ENCODE measurements at places on chromosomes 12 and 14.

DNA sequence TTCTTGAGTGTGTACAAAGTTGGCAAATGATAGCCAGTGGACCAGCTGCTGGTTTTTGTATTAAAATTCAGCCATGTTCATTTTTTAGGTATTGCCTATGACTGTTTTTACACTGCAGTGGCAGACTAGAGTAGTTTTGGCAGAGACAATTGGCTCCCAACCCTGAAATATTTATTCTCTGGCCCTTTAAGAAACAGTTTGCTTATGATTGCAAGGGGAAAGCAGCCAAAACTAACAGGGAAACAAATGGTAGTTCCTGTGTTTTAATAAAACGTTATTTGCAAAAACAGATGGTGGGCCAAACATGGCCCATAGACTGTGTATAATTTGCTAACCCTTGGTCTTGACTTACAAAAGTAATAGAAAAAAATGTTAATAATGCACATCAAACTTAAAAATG lies 110.2 kb downstream of the ALX1 start:
- DNase-seq: no peak

- no peak for DNase-seq
Observed at GRCh38 chr12:104768033-104768432, 190.1 kb downstream of the SLC41A2 start.

- no peak for DNase-seq
Observed at GRCh38 chr14:95196268-95196667, 38.9 kb upstream of the DICER1 start.

DNA sequence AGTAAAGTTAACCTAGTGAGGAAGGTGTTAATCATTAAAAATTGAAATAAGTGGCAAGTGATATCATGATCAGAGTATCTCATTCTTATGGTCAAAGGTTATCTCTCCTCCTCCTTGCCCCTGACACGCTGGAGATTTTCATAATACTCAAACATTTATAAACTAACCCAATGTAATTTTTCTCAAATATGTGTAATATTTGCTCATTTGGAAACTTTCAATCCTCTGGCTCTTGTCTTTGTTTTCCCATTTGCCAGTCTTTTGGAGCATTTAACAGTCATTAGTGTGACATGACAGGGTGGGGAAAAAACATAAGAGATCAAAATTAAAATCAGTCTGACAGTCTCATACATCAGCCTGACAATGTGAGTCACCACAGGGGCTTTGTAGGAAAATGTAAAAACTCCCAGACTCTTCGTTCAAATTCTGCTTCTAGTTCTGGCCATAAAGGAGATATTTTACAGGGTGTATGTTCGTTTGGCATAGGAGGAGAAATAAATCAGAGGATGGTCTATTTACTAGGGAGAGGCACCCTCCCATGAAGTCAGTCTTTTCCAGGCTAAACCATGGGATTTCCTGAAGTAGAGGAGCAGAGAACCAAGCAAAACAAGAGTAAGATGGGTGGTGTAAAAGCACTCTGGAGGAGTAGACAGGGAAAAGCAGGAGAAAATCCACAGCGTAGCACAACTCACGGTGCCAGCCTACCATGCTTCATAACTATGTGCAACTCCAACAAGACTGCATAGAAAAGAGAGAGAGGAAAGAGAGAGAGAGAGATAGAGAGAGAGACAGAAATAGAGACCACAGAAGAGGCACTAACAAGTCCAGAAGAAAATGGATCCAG lies 369.2 kb upstream of the PDE3A start:
- DNase-seq: no peak

DNA sequence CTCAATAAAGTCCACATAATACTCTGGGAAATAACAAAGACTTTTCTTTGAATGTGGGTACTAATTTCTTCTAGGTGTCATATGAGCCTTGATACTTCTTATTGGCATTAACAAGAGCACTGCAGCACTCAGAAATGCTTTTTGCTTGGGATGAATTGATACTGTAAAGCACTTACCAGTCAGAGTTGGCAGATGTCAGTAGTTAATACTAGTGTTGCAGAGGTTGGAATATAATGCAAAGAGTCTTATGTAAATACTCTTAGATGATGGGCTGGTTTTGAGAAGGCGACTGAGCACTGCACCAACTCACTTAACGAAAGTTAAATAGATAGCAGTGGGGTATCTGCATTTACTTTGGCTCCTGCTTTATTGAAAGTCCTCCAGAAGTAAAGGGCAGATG lies 25.6 kb upstream of the MBIP start:
- DNase-seq: no peak

- no peak for DNase-seq
Observed at GRCh38 chr12:129964826-129965457, 61.1 kb upstream of the TMEM132D start.

GRCh38 chr12:122793685-122794106 lies 19.3 kb downstream of the CCDC62 start:
- DNase-seq: peak; percentile 31

- no peak for DNase-seq
Observed at GRCh38 chr14:53570411-53571387, 385.9 kb downstream of the BMP4 start.

DNA sequence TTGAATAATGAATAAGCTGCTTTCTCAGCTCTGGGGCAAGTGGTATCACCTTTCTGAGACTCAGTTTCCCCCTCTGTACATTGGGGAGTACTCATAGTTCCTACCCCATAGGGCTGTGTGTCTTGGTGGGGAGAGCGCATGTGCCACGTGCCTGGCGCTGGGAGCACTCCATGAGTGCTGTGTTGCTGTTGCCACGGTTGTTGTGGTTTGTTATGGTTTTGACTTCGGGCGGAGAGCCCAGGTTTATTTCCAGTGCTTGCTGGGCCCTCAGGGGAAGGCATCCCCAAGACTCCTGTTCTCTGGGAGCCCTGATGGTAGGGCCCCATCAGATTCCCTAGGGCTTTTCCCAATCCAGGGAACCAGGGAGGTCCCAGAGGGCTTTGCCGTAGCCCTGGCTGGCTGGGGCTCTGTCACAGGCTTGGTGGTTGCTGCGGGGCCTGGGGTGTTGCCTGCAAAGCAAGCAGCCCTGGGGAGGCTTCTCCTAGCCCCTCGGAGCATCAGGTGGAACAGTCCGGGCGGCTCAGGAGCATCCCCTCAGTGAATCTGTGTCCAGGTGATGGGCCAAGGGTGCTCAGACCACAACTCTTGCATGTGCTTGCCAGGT lies 18.6 kb downstream of the SH2B3 start:
- no peak for DNase-seq

DNA sequence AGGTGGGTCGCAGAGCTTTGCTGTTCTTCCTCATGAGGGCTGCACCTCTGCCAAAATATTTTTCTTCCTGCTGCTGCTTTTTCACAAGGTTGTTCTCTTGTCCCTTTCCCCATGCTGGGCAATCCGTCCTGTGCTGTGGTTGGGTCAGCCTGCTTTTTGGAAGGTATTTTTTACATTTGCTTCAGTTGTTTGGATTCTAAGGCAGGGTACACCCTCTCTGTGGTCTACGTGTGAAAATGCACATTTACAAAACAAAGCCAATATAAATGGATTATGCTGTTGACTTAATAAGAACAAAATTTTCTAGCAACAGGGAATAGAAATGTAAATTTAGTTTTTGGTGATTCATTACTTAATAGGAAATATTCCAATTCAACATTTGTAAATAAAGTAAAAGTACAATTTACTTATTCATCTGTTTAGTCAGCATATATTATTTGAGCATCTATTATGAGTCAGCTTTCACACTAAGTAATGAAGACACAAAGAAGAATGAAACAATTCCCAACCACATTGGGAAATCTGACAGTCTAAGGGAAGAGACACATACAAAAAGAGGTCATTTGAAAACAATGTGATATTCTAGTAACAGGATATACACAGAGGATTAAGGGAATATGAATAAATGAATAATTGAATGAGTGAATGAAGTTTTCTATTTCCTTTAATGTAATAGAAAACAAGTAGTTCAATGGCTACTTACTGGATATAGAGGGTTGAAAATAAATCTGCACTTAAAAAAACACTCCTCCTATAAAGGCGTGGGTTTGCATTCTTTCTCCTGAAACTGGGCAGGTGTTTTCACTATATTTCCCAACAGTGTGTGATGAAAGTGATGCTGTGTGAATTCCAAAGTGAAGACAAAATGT lies 94.6 kb upstream of the PRICKLE1 start:
- DNase-seq: no peak

GRCh38 chr12:106917503-106917902 lies 38.2 kb upstream of the TMEM263 start:
- no peak for DNase-seq

DNA sequence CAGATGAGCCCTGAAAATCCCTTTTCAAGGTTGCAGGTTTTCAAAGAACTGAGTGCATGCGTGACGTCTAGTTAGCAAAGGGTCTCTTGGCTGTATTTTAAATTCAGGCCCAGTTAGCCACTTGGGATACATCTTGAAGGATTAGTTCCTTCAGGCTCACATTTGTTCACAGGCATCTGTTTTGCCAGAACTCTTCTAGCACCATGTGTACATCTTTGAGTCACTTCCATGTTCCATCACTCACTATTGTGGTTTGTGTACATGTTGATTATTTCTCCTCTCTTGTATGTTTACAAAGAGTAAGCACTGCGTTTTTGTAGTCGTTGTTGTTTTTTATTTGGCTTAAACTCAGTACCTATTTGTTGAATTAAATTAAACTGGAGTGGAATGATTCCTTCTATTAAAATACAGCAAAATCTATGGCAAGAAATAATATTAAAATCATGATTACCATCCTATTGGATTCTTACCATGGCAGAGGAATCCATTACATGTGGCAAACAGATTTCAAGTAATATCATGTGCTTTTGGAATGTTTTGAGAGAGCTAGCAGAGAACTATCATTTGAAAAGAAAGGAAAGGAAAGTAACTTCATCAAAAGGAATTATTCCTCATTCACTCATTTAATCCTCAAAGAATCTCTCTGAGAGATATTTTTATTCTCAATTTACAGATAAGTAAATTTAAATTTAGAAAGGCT lies 438.9 kb upstream of the FAR2 start:
- no peak for DNase-seq

DNA sequence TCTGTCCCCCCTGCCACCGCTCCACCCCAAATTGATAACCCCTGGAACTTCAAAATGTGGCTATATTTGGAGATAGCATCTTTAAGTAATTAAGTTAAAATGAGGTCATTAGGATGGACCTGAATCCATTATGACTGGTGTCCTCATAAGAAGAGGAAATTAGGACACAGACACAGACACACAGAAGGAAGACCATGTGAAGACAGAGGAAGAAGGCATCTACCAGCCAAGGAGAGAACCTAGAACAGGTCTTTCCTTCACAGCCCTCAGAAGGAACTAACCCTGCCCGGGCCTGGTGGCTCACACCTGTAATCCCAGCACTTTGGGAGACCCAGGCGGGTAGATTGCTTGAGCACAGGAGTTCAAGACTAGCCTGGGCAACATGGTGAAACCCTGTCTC lies 3.6 kb upstream of the HRK start:
- DNase-seq: no peak

DNA sequence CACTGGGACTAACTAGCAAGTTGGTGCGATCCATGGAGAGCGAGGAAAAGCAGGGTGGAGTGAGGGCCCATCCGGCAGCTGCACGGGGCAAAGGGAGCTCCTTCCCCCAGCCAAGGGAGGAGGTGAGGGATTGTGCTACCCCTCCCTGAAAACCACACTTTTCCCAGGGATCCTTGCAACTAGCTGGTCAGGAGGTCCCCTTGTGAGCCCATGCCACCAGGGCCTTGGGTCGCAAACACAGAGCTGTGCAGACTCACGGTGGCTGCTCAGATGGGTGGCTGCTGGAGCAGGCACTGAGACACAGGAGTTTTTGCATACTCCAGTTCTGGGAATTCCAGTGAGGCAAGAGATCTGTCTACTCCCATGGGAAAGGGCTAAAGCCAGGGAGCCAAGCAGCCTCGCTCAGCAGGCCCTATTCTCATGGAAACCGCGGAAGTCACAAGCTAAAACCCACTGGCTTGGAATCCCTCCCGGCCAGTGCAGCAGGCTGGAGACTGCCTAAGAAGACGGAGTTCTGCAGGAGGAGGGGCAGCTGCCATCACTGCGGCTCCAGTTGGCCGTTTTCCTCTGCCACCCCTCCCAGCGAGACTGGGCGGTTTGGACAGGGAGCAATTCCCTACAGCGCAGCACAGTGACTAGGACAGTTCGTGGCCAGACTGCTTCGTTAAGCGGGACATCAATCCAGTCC lies 10.9 kb upstream of the ZNF705A start:
- no peak for DNase-seq

- no peak for DNase-seq
Observed at GRCh38 chr14:34023824-34024767, 73.2 kb upstream of the EGLN3 start.

DNA sequence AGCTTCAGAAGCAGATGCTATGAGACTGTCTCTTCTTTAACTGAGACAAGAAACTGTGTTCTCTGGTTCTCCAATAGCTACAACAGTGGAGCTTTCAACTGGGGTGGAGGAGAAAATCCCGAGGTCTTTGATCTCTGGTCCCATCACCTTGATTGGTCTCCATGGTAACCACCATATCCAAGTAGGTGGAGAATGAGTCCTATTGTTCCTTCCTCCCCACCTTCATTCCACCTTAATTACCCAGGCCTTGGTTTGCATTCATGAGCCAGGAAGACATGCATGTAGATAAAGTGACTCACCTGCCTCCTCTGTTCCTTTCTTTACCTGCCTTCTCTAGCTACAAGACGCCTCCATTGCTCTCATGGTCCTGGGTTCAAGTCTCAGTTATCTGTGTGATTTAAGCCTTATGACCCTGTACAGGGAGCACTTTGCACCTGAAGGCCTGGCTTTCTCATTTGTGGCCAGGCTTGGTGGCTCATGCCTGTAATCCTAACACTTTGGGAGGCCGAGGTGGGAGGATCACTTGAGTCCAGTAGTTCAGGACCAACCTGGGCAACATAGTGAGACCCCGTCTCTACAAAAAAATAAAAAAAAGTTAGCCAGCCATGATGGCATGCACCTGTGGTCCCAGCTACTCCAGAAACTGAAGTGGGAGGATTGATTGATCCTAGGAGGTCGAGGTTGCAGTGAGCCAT lies 157.7 kb upstream of the TBX3 start:
- DNase-seq: no peak

DNA sequence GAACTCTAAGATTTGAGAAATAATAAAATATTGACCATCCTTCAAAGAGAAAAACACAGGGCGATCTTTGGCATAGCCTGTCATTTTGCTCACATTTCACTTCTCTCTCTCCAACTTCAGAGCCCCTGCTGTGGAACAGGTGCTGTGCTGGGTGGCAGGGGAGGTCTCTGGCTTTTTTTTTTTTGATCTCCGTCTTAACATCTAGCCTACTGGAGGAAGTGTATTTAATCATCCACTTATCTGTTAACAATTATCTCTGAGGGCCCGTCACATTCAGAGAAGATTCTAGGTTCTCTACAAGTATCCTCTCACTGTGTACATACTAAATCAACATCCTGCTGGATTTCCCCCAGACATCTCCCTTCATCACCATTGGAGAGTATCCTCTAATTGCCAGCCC lies 34.1 kb downstream of the CHST11 start:
- no peak for DNase-seq

DNA sequence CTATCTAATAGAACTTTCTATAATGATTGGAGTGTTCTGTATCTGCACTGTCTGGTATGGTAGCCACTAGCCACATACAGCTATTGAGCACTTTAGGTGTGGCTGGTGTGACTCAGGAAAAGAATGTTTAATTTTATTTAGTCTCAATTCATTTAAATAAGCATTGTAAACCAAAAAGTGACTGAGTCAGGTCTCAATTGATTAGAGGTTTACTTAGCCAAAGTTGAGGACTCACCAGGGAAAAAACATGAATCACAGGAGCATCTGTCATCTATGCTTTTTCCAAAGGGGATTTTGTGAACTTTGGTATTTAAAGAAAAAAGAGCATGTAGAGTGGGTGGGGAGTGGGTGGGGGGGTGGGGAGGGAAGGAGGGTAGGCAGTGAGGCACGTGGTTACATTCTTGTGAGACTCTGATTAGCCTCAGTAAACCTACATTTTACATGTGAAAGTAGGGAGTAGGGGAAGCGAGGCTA lies 473.1 kb downstream of the ATP23 start:
- peak; percentile 18 for DNase-seq
